CD4-positive, alpha-beta T cell treated with Interleukin-4 for 1 hour (primary cell): ENCODE measurements at places on chromosomes 2 and 18.

GRCh38 chr2:38709567-38710194 is 41.5 kb downstream of the SRSF7 start:
- DNase-seq, result no peak

DNA sequence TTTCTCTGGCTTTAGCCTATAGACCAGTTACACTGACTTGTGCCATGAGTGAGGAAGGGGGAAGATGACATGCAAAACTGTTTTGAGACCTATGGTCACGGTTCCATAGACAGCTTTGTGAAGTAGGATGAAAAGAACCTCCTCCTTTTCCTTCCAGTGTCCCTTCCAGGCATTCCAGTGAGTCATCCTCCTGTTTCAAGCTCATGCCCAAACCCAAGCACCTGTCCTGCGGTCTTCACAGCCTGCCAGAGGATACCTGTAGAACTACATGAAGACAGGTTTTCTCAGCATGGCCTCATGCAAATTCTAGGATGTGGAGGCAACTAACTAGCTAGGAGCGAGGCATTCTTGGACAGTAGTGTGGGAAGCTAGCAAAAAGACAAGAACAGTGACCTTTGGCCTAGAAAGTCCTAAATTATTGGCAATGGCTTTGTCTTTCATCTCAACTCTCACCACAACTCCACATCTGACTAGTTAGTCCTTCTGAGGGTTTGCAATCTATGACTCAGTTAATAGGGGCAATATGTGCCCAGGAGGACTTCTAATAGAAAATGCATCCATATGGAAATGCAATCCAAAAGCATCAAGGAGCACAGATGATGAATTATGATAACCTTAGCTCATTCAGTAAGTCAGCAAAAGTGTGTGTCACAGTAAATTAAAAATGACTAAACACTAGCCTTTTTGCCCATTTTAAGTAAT is 154.7 kb downstream of the RBM43 start:
- DNase-seq, result no peak

DNA sequence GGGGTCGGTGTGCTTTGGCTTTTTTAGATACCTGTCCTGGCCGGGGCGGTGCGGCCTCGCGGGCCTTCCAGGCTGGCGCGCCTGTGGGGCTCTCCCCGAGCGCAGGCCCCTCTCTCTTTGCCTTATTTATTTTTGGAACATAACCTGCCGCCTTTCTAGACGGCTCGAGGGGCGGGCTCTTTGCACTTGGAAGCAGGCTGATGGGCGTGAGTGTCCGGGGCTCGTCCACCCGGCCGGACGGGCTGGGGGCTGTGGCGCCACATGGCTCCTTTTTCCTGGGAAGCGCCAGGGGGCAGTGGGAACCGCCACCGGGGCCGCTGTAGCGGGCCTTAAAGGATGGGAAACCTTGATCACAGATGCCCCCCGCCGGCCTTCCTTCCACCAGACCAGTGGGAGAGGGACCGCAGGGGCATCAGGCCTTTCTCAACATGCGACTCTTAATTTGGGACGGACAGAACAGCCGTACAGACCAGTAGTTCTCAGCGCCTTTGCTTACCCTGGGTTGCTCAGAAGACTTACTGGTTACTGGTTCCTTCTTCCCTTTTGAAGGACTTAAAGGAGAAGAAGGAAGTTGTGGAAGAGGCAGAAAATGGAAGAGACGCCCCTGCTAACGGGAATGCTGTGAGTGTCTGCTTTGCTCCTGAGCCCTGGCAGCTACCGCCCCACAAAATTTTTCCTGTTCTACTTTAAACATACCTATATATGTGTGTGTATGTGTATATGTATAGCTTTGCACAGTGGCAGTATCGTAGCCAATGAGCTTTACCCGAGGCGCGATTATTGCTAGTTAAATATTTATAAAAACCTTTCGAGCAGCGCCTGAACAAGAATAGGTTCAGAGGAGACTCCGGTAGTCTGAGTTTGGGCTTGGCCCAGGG is 2.7 kb downstream of the PTMA start:
- peak; percentile 40 for DNase-seq

DNA sequence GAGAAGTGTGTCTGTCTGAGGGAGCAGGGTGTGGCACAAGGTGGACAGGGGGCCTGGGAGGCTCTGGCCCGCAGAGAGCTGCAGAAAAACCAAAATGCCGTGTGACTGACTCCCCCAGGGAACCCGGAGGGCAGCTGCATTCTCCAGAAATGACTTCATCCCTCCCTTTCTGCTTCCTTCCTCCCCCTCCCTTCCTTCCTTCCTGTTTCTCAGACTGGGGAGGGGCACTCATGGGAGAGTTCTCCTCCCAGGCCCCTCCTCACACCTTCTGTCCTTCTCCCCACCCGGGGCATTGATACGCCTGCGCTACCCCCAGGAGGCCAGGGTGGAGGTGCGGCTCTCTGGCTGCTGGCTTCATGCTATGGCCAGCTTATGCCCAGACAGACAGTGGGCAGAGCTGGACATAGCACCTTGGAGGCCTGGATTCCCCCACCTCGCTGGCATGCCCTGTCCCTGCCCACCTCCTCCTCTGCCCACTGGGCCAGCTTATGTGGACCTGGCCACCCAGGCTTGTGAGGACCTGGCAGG is 8.2 kb upstream of the GPR17 start:
- DNase-seq, result peak; percentile 57

- no peak for DNase-seq
Observed at GRCh38 chr2:11390399-11390658, 45.9 kb upstream of the ROCK2 start.

DNA sequence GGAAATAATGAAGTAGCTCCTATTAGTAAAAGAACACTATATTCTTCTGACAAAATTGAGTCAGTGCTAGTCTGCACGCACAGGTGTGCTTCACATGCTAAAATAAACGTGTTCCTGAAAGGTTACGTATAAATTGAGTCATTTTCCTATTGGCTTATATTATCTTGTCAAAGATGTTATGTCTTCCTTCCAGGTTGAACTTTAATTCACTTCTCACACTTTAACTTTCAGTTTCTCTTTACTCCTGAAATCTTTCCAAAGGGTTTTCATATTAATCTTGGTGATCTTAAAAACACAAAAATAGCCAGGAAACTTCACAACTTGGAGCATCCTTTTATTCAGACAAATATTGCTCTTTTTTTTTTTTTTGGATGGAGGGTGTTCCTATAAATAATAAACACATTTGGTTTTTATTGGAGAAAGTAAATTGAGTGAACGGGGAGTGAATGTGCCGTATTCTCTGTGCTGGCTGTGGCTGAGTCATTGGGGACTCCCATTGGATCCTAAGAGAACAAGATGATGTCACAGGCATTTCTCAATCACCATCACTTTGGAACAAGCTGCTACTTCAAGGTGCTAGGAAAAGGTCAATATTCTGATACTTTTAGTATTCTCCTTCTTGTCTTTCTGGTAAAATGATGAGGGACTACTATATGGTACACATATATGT is 150.2 kb upstream of the SPATS2L start:
- no peak for DNase-seq

- DNase-seq, result no peak
Observed at GRCh38 chr18:21056545-21056944, 55.1 kb downstream of the ROCK1 start.

GRCh38 chr18:24677011-24677410 is 216.6 kb downstream of the HRH4 start:
- no peak for DNase-seq

DNA sequence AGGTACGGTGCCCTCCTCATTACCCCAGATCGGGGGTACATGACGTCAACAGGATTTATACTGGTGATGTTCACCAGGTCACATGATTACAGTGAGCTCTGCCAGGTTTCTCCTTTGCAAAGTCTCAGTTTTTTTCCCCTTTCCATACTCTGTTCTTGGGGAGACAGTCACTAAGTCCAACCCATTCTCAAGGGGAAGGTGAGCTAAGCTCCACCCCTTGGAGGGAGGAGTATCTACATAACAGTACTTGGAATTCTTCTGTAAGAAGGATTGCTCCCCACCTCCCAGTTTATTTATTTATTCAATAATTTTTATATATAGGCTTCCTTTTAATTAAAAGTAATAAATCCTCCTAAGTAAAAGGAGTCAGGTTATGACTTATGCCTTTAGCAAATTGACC is 34.1 kb upstream of the SOS1 start:
- no peak for DNase-seq

DNA sequence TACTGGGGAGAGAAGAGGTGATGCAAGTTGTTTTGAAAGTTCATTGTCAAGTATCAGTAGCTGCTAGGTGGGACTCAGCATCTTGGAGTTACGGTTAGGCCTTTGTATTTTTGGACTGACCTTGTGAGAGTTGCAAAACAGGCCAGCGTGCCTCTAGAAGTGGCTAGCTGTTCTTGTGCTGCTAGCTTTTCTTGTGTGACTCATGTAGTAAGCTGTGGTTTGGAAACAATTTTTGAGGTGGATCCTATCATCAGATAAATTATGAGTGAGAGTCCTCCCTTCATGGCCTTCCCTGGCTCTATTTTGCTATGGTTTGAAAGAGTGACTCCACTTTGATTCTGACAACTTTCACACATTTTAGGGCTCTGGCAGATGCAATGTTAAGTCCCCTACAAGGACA is 409.2 kb upstream of the HS6ST1 start:
- DNase-seq, result no peak

DNA sequence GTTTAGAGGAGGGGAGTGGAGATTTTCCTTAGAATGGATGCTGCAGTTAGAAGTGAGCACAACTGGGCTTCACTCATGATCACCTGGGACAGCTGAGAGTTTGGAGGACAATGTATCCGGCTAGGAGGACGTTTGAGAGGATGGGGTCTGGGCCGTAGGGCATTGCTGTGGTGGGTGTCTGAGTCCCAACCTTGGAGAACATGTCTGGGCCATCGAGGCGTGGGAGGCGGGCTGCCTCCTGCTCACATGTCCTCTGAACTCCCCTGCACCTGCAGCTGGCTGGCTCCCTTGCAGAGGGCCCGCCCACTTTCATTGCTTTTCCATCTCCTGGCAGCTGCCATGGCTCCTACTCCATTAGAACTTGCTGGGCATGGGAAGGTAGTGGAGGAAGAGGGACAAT is 203.0 kb upstream of the PXDN start:
- DNase-seq, result no peak

DNA sequence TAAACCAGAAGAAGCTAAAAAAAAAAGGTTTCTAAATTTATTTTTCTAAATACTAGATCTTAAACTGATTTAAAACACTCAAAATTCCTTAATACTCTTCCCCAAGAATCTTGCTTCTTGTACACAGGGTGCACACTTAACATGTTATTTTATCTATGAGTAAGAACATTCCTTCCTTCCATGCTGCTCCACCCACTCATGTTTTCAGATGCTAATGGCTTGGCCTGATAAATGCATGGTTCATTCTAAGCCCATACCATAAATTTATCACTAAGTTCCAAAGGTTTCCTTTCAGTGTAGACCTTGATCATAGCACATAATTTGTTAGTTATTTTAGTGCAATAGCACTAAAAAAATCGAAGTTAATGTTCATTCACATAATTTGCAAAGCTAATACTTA is 8.1 kb downstream of the FBXO48 start:
- no peak for DNase-seq

DNA sequence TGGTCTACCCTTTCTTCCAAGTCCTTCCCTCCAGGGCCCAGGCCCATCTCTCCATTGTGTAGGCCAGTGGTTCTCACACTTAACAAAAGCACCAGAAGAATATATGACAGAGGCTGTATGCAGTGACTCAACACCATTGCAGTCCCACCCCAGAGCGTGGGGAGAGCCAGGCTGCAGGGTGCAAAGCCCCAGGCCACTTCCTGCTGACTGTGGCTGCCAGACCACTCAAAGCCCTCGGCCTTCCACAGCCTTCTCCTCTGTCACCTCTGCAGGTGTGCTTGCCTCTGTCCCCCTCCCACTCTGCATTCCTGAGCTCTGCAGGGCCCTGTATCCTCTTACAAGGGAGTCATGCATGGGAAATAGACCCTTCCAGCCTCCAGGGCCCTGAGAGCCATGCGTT is 40.4 kb upstream of the ARHGEF4 start:
- no peak for DNase-seq

DNA sequence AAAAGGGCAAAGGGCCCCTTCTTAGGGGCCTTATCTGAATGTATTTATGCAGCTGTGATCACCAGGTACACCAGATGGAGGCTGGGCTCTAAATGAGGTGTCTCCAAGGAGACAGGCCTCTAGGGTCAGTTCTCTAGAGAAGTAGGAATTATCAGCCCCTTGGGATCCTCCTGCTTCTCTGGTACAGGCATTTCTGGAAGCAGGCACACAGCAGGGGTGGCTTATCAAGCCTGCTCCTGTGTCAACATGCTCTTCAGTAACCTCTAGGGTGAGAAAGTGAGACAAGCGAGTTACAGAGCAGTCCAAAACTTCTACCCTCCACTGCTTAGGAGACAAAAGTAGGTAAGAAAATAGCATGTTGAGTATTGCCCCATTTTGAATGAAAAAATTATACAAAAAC is 13.8 kb downstream of the TPGS2 start:
- no peak for DNase-seq
